ENCODE measurements at places on chromosomes 1 and 21.

- DNase-seq = no peak
Measured at GRCh38 chr1:180278596-180279395, 48.7 kb downstream of the LHX4 start.

DNA sequence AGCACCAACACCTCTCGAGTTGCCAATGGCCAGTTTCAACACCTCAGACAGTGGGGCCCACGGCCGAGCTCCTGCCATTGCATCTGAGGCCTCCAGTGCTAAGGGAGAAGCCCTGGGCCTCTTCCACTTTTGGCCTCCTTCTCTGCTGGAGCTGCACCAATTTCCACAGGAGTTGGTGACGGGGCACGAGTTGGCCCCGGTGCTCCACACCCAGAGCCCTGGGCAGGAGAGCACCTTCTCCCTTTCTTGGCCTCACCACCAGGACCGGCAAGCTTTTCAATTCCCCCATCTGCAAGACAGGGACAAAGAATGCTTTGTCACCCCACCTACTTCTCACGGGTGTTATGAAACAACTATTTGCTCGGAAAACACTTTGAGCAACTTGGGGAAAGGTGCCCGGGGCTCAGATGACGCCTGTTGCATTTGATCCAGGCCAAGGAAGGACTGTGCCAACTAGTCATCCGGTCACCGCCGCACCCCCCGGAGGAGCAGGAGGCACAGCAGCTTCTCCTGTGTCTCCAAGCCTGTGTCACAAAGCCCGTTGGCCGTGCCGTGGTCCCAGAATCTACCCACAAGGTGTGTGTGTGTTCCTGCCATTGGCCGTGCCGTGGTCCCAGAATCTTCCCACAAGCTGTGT lies 55.2 kb downstream of the TOMM20 start:
- no peak for DNase-seq

GRCh38 chr1:78370779-78371482 lies 119.8 kb upstream of the PTGFR start:
- no peak for DNase-seq

- DNase-seq = no peak
Measured at GRCh38 chr1:54998100-54998499, 633 bp upstream of the BSND start.

GRCh38 chr21:46206163-46207005 lies 22.1 kb upstream of the SPATC1L start:
- DNase-seq = no peak

DNA sequence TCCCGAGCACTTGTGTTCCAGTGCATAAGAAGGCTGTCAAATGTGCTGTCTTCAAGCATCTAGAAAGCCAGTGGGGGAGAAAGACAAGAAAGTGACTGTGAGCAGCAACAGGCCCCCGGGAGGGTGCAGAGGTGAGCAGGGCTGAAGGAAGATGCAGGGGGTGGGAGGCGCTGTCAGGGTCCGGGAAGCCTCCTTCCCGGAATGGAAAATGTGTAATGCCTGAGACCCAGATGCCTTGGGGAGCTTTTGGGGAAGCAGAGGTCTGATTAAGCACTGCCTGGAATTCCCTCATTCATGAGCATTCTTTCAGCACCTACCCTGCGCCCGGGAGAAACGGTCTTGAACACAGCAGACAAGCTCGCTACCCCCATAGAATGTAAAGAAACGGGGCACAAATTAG lies 1.3 kb downstream of the NPHP4 start:
- DNase-seq = no peak

DNA sequence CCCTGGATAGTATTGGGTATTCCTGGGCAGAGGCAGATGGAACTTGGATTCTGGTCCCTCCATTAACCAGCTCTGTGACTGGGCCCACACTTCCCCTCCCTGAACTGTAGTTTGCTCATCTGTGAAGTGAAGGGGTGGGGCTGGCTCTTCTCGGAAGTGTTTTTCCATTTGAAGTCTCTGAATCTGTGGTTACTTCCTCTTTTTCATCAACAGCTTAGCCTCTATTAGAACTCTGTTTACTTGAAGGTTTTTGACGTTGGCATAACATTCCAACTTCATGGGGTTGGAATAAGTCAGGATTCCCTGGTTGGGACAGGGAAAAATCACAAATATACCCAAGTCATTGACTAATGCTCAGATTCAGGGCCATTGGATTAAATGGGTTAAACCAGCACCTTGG lies 3.6 kb downstream of the KIAA0040 start:
- peak; percentile 72 for DNase-seq

- DNase-seq = no peak
Measured at GRCh38 chr1:198003468-198003867, 86.3 kb downstream of the LHX9 start.

DNA sequence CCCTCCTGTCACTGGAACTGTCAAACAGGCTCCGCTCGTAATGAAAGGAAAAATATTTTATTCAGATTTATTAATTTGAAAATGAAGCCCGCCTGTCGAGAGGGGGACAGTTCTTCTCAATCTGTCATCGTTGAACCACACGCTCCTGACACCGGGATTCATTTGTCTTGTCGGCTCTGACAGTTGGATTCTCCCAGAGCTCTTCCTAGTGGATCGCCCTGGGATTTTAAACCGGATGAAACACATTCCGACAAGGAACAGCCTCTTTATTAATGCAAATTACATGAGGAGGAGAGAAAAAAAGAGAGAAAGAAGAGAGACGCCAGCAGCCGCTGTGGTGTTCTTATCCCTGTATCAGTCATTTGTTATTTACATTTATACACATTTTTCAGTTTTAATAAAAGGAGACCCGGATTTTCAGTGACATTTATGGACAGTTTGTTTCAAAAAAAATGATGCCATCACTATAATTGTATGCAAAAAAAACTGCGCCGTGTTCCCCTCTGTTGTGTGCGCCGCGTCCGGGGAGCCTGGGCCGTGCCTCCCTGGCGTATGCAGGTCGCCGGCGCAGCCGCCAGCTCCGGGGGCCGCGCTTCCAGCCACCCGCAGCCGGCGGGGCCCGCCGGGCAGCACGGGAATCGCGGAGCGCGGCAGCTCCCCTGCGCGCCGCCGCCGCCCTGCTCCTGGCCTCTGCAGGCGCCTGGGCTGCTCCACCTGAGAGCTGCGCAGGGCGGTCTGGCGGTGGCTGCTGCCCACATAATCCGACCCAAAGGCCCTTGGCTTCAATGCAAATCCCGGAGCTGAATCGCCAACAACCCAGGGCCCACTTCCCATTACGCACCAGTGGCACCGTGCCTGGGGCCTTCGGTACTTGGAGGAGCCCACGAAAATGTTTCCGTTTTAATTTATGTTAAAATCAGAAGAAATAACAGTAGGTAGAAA lies 237.9 kb upstream of the PBX1 start:
- DNase-seq = no peak
